Liver (tissue), 10 donors: ENCODE measurements at places on chromosomes 5 and 9. TPM values are rescaled to one million over a fixed set of nuclear protein-coding genes. Genes with fewer than 3 reads are reported as not detected.

DNA sequence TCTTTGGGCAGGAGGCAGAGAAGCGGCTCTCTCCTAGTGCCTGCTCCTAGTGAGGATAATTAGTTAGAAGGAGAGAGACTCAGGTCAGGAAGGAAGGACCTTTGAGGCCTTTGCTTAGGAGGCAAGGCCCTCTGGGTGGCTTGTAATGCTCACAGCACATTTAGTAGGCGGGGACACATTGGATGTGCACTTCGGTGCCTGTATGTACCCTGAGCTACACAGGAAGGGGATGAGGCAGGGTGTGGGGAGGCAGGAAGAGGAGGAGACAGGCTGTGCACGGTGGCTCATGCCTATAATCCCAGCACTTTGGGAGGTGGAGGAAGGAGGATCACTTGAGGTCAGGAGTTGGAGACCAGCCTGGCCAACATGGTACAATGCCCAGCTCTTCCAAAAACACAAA is 7.2 kb upstream of the LCN2 start:
- no peaks in the 10 kb centered on the region for H3K27me3 ChIP-seq
- no peaks in the 10 kb centered on the region for H3K4me1 ChIP-seq
- no peak for DNase-seq
- H3K36me3 ChIP-seq, result no peaks in the 10 kb centered on the region

The ZNF483 gene
- 2.5 TPM for total RNA-seq

The ISCA1 gene
- 26.6 TPM for total RNA-seq

The OMD gene
- 0.75 TPM for total RNA-seq
